Activated effector memory CD4-positive, alpha-beta T cell treated with anti-CD3 and anti-CD28 coated beads, Interleukin-2, amount 50 U/mL, for 16 hours (primary cell): ENCODE measurements at places on chromosomes 16 and 17.

DNA sequence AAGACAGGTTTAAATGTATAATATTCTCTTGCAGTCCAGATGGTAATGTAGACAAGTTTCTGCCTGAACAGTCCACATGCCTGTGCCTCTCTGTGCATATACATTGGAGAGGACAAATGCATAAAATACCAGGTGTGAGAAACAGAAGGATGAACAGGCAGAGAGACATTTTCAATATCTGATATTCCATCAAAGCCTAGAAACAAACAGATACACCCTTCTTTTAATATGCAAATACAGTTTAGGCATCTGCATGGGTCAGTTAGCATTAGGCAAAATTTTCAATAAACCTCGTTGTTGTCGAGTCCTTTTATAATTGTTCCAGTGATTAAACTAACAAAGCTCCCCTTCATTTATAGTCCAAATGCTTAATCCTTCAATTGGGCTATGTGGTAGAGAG is 897 bp downstream of the OMG start:
- DNase-seq, result no peak

DNA sequence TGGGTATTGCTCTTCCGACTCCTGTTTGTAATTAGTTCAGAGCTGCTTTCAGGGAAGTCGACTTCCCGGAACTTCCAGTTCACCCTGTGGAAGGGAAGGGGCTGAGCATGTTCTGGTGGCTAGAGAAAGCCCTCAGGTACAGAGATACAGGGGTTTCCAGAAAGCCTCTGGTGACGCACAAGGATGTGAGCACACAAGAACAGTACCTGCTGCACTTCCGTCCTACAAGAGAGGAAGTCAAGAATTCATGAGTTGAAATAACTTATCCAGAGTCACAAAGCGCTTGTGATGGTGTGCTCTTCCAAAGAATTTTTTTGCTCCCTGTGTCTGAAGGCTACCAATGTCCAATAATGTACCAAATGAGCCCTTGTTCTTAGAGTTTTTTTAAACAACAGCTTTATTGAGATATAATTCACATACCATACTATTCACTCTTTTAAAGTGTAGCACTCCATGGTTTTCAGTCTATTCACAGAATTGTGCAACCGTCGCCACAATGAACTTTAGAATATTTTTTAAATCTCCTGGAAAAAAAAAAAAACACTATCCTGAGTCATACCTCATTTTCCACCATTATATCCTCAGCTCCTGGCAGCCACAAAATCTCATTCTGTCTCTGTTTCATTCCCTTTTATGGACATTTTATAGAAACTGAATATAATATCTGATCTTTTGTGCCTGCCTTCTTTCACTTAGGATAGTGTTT is 327.6 kb downstream of the CDH13 start:
- DNase-seq, result no peak

DNA sequence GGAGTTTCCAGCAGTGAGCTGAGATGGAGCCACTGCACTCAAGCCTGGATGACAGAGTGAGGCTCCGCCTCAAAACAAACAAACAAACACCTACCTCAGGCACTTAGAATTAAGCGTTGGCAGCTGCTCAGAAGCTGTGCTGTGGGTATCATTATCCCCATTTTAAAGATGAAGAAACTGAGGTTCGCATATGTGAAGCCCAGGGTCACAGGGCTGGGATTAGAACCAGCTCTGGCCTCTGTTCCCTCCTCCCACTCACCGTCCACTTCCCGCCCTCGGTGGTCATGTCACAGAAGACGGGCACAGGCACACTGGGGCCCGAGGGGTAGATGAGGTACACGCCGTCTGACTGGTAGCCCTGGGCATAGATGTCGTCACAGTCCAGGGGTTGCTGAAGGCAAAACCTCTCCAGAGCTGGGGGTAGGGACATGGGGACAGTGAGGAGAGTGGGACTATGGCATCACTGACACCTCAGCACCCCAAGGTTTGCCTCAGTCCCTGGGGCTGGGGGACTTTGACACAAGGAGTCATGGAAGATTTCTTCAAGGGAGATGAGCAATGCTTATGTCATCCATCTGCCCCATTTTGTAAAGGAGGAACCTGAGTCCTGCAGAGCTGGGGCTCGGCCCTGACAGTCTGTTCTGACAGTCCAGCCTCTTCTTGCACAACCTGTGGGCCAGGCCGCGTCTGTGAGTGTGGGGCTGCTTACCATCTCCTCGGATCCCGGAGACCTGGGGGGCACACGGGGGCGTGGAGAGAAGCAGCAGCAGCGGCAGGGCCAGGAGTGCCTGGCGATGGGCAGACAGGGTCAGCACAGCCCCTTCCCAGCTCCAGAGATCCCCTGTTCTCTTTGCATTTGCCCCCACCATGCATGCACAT is 700 bp downstream of the MFAP4 start:
- DNase-seq, result no peak

DNA sequence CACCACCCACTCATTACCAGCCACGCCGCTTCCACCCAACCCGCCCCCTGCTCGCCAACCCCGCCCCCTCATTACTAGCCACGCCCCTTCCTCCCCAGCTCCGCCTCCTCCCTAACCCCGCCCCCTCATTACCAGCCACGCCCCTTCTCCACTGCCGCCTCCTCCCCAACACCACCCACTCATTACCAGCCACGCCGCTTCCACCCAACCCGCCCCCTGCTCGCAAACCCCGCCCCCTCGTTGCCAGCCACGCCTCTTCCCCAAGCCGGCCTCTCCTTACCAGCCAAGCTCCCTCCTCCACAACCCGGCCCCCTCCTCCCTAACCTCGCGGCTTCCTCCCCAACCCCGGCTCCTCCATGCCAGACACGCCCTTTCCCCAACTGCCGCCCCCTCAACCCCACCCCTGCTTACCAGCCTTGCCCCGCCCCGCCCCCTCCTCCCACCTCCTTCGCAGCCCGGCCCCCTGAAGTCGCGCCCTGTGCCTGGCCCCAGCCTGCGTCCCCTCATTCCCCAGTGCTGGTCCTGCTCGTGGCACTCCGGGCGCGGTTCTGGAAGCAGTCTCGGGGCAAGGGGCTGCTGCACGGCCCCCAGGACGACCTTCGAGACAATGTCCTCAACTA is 7.3 kb downstream of the SLC22A31 start:
- peak; percentile 80 for DNase-seq

- DNase-seq, result no peak
Measured at GRCh38 chr17:44387804-44388203, 1.6 kb downstream of the ITGA2B start.

GRCh38 chr17:79977161-79977631 is 58.5 kb downstream of the TBC1D16 start:
- DNase-seq, result peak; percentile 25

GRCh38 chr17:64094412-64094811 is 35.5 kb downstream of the ERN1 start:
- no peak for DNase-seq

DNA sequence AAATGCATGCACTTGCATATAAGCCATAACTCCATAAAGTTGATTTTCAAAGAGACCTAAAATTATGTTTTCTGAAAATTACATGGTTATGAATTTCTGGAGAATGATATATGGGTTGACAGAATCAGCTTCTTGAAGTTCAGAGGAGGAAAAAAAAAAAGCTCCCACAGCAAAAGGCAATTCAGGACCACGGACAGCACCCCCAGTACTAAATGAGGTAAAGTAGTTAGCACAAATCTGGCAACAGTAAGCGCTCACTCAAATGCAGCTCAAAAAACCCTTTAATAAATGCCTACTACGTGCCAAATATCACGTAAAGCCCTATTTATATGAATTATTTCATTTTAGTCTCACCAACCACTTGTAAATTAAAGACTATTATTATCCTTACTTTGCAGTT is 135.2 kb downstream of the SHISA9 start:
- DNase-seq, result no peak

DNA sequence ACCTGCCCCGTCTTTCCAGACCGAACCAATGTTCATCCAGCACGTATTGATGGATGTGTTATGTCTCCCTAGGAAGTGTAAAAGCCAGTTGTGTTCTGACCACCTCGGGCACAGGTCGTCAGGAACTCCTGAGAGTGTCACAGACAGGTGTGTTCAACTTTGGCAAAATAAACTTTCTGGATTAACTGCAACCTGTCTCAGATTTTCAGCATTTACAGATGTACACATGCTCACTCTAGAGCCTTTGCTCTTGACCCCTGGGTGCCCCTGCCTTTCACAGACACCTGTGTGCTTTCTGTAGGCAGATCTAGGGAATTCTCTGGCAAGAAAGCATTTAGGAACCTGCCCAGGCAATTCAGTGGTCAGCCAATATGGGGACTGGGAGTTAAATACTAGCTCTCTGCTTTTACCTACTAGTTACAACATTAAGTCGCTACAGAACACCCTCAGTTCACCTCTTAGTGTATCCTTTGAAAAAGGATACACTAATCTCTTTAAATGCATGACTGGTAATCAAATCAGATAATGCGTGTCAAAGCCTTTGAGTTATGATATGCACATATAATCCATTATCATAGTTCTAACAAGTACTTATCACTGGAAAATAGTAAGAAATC is 188.9 kb downstream of the CPPED1 start:
- no peak for DNase-seq

- DNase-seq, result no peak
Measured at GRCh38 chr17:67157732-67158639, 87.0 kb downstream of the HELZ start.

GRCh38 chr17:69064476-69064875 is 3.7 kb upstream of the ABCA9 start:
- no peak for DNase-seq

GRCh38 chr17:57975044-57975443 is 13.0 kb downstream of the VEZF1 start:
- no peak for DNase-seq

- DNase-seq, result no peak
Measured at GRCh38 chr16:67259705-67260104, 10.9 kb downstream of the SLC9A5 start.

- no peak for DNase-seq
Measured at GRCh38 chr16:82093666-82094300, 58.7 kb downstream of the HSD17B2 start.

- DNase-seq, result peak; percentile 61
Measured at GRCh38 chr17:74677558-74678466, 34.9 kb downstream of the CD300LF start.

- DNase-seq, result no peak
Measured at GRCh38 chr16:88524973-88525662, 45.1 kb upstream of the ZC3H18 start.

GRCh38 chr17:55962951-55963401 is 190.3 kb upstream of the ANKFN1 start:
- DNase-seq, result no peak

- no peak for DNase-seq
Measured at GRCh38 chr16:81817789-81818567, 38.9 kb downstream of the PLCG2 start.

GRCh38 chr17:9200699-9201359 is 179.5 kb downstream of the NTN1 start:
- no peak for DNase-seq

DNA sequence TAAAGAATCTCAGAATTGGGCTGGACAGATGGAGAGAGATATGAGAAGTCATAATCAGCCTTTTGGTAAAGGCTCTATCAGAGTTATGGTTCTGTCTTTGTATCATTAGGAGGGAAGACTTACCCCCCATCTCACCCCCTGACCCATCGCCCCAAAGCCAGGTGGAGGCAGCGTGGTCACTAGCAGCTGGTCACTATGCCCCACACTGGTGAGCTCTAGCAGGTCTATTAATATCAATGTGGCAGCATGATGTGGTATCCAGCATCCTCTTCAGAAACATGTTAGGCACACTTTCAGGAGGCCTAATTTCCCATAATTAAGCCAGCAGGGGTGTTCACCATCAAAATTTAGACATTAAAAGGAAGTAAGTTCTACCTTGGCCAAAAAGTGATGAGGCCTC is 183.8 kb upstream of the COX10 start:
- no peak for DNase-seq

- DNase-seq, result no peak
Measured at GRCh38 chr16:80025236-80025635, 424.7 kb upstream of the MAF start.

GRCh38 chr17:67322042-67322787 is 44.2 kb downstream of the PSMD12 start:
- DNase-seq, result no peak

- no peak for DNase-seq
Measured at GRCh38 chr17:81065500-81065899, 30.5 kb downstream of the BAIAP2 start.

DNA sequence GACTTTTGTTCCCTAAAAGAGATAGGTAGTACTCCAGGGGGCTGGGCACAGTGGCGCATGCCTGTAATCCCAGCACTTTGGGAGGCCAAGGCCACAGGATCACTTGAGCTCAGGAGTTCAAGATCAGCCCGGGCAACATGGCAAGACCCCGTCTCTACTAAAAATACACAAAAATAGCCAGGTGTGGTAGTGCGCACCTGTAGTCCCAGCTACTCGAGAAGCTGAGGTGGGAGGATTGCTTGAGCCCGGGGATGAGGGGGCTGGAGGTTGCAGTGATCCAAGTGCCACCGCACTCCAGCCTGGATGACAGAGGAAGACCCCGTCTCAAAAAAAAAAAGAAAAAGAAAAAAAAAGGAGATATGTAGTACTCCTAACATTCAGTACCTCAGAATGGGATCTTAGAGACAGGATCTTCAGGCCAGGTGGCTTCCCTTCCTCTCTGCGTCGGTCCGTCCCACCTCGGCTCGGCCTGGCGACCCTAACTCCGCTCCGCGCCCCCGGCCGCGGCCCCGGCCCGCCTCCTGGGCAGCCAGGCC is 89.6 kb downstream of the CDC27 start:
- DNase-seq, result no peak
